ENCODE measurements at places on chromosomes 11 and 22.

DNA sequence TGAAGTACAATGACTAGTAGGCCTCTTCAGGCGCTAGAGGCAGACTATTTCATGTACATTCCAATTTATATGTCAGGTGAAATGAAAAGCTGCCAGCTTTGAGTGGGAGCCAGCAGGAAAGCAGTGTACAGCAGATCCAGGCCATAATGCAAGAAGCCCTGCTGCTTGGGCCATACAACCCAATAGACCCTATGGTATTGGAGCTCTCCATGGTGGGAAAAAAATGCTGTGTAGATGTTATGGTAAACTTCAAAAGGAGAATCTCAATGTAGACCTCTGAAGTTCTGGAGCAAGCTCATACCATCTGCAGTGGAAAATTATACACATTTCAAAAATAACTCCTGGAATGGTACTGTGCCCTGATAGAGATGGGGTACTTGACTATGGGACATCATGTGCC lies 71.5 kb upstream of the CD82 start:
- no peak for DNase-seq

- no peak for DNase-seq
These were observed 786 bp upstream of the MCAM start for GRCh38 chr11:119317592-119318239.

DNA sequence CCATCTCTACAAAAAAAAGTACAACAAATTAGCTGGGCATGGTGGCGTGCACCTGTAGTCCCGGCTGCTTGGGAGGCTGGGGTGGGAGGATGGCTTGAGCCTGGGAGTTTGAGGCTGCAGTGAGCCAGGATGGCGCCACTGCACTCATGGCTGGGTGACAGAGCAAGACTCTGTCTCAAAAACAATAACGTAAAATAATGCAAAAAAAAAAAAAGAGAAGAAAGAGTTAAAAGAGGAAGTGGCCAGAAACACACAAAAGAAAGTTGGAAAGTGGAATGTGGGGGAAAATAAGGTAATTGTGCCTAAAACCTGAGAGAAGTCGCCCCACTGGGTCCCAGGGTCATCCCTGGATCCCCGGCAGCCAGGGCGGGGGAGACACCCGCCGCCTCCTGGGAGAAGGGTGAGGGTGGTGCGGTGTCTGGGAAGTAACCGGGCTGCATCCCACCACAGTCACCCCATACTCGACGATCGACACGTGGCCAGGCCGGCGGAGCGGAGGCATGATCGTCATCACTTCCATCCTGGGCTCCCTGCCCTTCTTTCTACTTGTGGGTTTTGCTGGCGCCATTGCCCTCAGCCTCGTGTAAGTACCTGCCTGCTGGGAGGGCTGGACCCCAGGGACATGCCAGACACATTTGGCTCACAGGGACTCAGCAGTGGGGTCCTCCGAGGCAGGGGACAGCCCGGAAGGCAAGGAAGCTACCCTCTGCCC lies 8.1 kb downstream of the UPK3A start:
- DNase-seq, result no peak

GRCh38 chr11:133840479-133840941 lies 4.8 kb downstream of the SPATA19 start:
- no peak for DNase-seq

DNA sequence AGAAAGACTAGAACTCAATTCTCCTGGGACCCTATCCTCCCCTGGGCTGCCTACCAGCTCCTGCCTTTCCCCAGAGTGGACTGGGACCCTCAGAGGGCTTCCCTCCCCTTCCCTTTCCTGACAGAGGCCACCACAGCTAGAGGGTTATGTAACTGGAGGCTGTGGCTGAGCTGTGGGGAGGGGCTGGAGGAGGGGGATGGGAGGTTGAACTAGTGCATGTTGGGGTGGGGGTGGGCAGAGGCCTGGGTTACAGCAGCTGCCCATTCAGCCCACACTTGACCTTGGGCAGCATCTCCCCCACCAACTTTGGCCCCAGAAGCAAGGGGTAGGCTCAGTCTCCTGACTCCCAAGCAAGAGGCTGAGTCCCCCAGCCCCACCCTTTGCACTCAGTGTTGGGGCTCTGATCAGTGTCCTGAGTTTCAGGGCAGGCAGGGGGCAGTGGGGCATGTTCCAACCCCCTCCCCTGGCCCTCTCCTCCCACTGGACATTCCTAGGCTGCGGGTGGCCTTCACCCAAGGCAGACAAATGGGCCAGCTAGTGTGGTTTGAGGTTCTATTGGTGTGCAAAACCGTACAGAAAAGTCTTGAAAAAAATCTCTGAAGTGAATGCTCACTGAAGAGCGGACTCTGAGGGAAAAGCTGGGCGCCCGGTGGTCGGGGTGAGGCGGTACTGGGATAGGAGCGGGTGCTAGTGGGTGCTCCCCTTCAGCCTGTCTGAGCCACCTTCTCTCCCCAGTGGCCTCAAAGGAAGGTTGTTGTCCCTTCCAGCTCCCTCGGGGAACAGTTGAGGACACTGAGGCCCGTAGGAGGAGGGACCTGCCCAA lies 3.8 kb downstream of the KCNC1 start:
- DNase-seq, result no peak

DNA sequence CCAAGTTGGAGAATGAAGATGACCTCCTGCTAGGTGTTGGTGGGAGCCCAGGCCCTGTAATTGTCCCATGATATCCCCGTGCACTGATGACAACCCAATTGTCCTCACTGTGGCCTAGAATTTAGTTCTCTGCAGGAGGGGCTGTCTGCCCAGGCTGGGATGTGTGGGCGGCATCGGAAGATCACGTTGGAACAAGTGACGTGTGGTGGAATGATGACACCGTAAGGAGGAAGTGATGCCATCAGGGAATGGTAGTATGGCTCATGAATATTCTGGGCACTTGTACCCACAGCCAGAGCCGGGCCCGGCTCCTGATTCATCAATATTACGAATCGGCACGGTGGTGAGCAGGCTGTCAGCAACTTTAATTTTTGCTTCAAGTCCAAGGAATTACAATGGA lies 111.6 kb downstream of the MIAT start:
- DNase-seq, result no peak

DNA sequence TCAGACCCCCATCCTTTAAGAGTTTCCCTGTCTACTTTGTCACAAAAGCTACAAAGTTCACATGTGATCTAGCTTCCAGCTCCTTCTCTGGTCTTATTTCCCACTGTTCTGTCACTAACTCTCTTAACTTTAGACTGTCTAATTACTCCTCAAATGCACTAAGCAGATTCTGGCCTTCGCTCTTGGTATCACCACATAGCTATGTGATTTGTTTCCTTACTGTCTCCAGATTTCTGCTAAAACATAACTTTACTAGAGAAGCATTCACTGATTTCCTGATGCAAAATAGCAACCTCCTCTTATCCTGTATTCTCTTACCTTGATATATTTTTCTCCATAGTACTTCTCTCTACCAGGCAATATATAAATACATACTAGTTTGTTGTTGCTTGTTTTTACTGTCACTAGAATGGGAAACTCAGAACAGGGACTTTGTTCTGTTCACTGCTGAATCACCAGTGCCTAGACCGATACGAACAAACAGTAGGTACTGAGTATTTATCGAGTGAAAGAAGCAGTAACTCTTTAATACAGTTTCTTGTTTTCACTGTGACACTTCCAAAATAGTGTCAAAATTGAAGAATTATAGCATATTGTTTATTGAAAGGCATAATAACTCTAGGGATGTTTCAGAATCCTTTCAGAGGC lies 205.6 kb downstream of the DDX10 start:
- no peak for DNase-seq

DNA sequence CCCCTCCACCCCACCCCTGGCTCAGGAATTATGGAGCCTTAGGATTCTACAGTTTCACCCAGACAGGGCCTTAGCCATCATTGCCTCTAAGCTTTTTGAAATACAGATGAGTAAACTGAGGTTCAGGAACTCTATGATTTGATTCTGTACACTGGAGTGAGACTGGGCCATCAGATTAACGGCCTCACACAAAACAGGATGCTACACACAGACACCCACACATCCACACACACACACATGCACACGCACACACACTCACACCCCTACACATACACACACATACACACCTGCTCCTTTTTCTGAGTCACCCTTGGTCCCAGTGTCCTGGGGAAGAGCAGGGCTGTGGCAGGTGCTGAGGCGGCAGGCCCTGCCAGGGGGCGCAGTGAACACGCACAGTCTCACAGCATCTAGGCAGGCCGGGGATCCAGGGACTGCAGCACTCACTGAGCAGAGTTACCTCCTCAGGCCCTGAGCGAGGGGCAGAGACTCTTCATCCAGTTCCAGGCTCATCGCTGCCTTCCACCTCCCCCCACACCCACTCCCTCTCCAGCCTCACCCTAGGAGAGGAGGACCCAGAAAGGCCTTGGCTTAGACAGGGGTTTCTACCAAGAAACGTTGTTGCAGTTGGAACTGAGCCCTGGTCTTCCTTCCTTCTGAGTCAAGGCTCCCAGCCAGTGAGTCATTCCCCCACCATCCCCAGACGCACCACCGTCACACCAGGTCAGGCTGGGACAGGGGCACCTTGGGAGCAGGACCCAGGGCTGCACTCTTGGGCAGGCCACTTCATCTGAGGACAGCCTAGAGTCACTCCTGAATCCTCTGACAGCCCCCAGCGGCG lies 89.8 kb upstream of the PARVA start:
- no peak for DNase-seq

DNA sequence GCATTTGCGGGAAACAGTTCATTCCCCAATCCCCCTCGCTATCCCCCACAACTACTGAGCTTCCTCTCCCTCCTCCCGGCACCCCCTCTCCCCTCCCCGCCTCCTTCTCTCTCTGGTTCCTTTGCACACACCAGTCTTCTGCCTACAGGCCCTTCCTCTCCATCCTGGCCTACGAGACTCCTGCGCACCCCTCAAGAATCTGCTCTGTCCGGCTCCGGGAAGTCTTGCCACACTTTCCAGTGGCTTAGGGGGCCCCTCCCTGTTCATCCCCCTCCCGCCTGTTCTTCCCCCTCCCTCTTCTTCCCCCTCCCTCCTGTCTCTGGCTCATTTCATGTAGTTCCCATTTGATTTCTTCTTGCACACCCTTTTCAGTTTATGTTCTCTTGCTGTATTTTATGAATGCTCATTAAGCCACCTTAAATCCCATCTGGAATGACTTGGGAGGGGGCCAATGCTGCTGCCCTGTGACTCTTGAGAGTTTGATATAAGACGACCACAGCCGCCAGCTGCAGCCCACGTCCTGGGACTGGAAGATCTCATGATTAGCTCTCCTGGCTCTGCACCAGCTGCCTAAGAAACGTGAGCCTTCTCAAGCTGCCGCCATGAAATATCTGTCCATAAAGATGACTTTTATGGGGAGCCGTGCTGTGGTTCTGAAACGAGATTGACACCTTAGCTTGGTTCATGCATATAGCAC lies 50.9 kb downstream of the RPS6KA4 start:
- DNase-seq, result no peak

- DNase-seq, result no peak
These were observed 18.5 kb downstream of the MORC2 start for GRCh38 chr22:30949934-30950660.
